Right atrium auricular region (tissue), 2 donors: ENCODE measurements at places on chromosomes 6 and 20. TPM values are rescaled to one million over a fixed set of nuclear protein-coding genes. Genes with fewer than 3 reads are reported as not detected.

PNPLA1 gene
- not detected for total RNA-seq

BTN1A1 gene
- total RNA-seq, result not detected

GRCh38 chr20:22052025-22052650 is 346.7 kb downstream of the PAX1 start:
- no peak for DNase-seq

GRCh38 chr6:41975276-41975675 is 33.7 kb upstream of the CCND3 start:
- no peak for DNase-seq
